DND-41 (cell line): ENCODE measurements at places on chromosomes 13 and 19.

GRCh38 chr13:23990455-23990854 lies 93.2 kb upstream of the C1QTNF9B start:
- no peak for DNase-seq

DNA sequence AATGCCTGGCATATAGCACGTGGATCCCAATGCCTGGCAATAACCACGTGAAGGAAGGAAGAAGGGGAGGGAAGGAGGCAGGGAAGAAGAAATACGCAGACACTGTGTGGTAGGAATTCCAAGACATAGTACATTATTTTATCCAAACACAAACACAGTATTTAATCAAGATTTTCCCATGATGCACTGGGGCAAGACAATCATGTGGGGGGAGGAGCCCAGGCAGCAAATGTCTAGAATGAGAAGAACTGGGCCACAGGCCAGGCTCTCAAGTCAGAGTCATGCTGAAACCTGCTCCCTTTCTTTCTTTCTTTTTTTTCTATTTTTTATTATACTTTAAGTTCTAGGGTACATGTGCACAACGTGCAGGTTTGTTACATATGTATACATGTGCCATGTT lies 717.9 kb downstream of the UQCRFS1 start:
- DNase-seq: no peak

DNA sequence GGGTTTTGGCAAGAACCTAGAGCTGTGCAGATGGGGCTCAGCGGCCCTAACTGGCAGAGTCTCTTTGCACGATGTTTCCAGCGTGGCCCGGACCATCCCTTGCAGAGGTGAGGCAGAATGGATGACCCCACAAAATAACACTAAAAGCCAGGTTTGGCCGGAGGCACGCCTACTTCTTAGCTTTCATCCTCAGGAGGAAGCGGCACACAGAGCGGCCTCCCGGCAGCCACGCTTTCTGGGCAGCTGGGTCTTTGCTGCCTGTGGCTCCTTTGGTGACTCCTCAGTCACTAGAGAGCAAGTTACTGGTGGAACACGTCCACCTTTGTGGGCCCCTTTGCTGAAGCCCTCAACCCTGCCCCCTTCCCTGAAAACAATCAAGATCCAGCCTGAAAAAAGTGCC lies 25.2 kb downstream of the TEX29 start:
- DNase-seq: no peak

GRCh38 chr13:30341815-30342570 lies 34.6 kb upstream of the KATNAL1 start:
- DNase-seq: no peak

DNA sequence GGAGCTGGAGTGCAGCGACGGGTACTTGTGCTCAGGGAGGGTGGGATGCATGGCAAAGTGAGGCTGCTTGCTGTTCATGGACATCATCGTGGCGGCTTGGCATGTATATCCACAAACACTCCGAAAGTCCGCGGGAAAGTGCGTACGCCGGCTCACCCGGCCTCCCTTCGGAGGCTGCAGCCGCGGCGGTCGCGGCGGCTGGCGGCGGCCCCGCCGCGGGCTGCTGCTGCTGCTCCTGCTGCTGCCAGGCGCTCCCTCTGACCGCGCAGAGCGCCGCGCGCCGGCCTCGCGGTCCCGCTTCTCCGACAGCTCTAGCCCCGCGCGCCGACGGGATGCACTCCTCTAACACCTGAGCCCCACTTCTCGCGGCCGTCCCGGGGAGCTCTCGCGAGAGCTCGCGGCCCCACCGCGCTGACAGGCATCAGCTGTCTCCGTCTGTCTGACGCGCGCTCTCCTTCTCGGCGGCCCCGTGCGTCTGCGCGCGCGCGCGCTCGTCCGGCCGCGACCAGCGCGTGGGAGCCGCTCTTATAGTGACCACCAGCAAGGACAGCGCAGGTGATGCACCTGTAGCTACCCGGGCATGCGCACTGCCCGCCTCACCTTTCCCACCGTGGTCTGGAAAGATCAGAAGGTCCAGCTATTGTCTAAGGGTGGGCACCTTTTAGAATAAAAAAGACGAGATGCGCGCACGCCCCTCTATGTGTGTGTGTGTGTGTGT lies at the start of gene POU4F1:
TSS of gene POU4F1 (minus strand) at position 313 of the 718 bp plus-strand sequence. CDS start at position 87, 226 bp downstream.
- no peak for DNase-seq

- peak; percentile 31 for DNase-seq
Measured at GRCh38 chr13:104691767-104692467, 1625.7 kb upstream of the SLC10A2 start.

DNA sequence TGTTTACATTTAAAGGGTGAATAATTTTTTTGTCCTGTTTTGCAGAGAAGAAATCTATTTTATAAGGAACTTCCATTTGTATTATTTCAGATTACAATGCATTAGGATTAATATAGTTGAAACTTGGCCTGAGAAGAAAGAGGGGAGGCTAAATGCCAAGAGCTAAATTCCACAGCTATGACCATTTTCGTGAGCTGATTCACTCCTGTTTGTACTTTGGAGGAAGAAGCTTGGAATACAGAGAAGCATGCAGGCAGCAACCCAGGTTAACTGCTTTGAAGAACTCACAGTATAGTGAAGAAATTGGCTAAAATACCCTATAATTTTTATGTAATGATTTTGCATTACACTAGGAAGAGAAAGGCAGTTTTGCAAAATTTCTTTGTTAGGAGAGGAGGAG lies 309.4 kb upstream of the KLF12 start:
- no peak for DNase-seq
